8988T (cell line): ENCODE measurements at places on chromosomes 6 and 20.

GRCh38 chr6:333379-334002, 41.2 kb downstream of the DUSP22 start:
- DNase-seq, result no peak

DNA sequence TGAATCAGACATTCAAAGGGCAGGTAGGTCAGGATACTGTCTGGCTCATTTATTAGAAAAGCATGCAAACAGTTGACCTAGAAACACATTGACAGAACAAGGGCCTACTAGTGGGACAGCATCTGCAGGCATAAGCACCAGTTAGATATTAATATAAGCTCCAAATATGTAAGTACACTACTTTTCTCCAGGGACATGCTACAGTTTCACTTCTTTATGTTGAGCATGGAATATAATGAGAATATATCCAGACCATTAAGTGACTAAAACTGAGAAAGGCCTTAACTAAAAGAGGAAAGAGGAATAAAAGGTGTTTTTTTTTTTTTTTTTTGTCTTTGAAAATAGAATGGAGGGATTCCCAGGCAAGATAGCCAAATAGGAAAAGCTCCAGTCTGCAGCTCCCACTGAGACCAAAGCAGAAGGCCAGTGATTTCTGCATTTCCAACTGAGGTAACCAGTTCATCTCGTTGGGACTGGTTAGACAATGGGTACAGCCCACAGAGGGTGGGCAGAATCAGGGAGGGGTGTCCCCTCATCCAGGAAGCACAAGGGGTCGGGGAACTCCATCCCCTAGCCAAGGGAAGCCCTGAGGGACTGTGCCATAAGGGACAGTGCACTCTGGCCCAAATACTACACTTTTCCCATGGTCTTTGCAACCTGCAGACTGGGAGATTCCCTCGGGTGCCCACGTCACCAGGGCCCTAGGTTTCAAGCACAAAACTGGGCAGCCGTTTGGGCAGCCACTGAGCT, 251.6 kb downstream of the PHF3 start:
- no peak for DNase-seq

DNA sequence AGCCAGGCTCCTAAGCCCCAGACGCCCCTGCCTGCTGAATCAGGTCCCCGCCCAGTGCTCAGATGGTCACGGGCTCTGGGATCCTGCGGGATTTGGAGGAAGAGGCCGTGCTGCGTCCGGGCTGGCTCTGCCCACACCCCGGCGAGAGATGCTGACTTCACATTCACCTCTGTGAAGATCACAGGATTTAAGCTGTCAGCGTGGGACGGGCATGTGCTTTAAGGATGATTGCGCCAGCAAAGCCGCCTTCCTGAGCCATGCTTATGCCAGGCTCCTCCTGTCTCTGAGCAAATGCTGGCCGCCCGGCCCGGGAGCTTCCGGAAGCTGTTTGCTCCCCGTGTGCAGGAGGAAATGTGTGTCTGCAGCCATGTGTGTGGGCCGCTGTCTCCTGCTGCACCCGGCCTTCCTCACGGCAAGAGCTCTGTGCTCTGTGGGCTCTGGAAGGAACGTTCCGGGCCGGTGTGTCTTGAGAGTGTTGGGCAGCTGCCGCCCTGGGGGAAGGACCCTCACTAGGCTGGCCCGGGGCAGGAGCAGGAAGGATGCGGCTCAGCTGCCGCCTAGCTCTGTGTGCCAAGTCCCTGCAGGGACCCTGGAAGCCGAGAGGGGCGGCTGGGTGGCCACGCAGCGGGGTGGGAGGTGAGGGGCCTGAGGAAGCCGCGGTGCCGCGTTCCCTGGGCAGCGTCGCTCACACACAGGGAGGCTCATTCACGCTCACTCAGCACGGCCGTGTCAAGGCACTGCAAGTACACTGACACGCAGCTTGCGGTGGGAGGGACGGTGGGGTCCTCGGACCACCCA, 19.0 kb upstream of the BHLHE23 start:
- DNase-seq, result peak; percentile 43

GRCh38 chr6:91082311-91082832, 495.5 kb upstream of the MAP3K7 start:
- DNase-seq, result no peak

DNA sequence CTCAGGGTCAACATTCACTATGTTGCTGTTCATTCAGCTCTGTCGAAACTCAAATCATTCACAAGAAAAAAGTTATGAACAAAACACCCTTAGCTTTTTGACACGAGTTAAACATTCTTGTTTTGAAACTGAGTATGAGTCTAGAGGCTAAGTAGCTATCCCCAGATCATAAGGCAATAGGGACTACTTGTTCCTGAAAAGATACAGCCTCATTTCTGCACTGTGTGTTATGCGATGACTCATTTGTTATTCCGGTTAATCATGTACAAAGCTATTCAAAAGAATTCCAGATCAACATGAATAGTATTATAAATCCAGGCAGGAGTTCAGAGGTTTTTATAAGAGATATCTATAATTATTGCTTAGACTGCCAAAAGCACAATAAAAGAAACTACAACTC, 908.0 kb downstream of the QKI start:
- DNase-seq, result no peak
